ENCODE measurements at places on chromosomes 6 and 20. TPM values are rescaled to one million over a fixed set of nuclear protein-coding genes. Genes with fewer than 3 reads are reported as not detected.
A peak's percentile ranks its signal among the peaks of the same experiment; 100 is the strongest.

- DNase-seq, result no peak
- H3K27me3 ChIP-seq, result peaks cover 14% of the 10 kb centered on the region
- no peaks in the 10 kb centered on the region for H3K36me3 ChIP-seq
- H3K27ac ChIP-seq, result no peak overlapping the region
- no peak overlapping the region for H3K4me3 ChIP-seq
These were observed 44.7 kb downstream of the SOBP start for GRCh38 chr6:107534571-107535141.

DNA sequence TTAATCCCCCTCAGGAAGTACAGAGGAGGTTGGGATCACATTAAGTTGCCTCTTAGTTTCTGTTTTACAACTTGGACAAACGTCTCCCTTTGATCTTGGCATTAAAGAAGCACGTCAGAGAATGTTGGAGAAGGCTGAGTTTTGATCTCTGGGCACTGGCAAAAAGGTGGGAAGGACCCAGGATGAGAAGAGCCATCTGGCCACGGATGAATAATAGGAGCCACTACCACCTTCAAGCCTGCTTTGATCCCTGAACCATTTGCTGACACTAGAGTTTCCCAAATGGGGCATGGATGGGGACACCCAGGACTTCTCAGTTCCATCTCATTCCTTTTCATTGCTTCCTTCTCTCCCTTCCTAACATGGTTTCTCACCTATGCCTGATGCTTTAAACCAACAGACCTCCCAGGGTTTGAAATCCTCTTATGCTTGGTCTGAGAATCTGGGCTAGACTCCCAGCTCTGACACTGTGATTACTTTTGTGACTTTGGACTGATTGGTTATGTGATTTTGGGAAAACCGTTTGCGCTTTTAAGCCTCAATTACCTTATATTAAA lies 5.8 kb downstream of the TM9SF4 start:
- H3K27ac ChIP-seq, result peak overlapping the region; percentile 57
- H3K4me1 ChIP-seq, result peaks cover 39% of the 10 kb centered on the region
- no peaks in the 10 kb centered on the region for H3K27me3 ChIP-seq
- no peak for DNase-seq
- no peak overlapping the region for H3K4me3 ChIP-seq
- peaks cover 3% of the 10 kb centered on the region for H3K36me3 ChIP-seq

DNA sequence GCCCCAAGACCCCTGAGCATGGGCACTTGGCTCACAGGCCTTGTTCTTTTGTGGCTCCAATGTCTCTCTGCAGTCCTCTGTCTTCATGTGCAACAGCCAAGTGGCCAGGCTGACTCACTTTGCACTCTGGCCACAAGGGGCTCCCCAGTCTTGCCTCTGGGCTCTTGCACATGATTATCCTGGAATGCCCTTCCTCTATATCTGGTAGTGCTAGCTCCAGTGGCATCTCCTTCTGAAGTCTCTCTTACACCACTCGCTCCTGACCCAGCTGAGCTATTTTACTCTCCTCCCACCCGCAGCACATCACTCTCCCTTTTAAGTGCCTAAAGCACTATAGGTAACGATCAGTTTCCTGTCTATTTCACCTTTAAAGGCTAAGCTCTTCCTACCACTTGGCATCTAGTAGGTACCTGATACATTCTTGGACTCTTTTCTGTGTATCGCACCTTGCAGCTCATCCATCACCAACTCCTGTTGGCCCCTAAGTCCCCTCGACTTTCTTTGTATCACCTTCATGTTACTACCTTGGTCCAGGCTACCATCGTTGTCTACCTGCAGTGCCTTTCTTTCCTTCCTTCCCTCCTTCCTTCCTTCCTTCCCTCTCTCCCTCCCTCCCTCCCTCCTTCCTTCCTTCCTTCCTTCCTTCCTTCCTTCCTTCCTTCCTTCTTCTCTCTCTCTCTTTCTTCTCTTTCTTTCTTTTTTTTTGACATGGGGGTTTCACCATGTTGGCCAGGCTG lies 211.9 kb upstream of the RNF24 start:
- no peak for DNase-seq
- H3K36me3 ChIP-seq, result peaks cover 5% of the 10 kb centered on the region

DNA sequence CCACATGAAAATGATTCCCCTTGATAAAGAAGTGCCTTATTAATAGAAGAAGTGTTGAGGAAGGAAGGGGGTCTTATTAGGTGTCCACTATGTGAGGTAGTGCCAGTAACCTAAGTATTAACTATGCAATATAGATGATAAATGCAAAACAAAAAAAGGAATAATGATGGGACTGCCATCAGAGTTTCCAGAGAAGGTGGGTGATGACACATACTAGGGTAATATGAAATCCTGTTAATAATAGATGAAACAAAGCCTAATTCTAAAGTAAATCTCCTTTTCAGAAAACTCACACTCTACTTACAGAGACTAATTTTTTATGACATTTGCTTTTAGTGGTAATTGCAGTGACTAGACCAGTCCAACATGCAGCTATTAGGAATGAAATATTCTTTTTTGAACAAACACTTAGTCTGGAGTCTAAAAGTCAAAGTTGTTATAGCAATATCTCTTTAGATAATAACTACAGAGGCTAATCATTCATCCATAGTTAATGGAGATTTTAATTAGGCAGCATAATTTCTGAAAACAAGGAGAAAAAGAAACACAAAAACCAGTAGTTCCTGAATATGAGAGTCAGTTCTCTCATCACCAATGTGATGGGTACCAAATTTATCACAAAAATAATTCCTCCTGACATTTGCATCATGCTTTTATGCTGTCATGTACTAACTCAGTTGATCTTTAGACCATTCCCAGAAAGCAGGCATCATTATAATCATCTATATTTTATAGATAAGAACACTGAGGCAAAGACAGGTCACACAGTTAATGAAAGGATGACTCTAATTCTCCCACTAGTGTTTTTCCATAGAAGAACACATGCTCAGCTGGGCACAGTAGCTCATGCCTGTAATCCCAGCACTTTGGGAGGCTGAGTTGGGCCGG lies 208.8 kb upstream of the ARG1 start:
- H3K4me1 ChIP-seq, result peaks cover 7% of the 10 kb centered on the region
- no peak overlapping the region for H3K27ac ChIP-seq
- DNase-seq, result no peak
- peaks cover 2% of the 10 kb centered on the region for H3K36me3 ChIP-seq
- H3K4me3 ChIP-seq, result no peak overlapping the region
- no peaks in the 10 kb centered on the region for H3K27me3 ChIP-seq

DNA sequence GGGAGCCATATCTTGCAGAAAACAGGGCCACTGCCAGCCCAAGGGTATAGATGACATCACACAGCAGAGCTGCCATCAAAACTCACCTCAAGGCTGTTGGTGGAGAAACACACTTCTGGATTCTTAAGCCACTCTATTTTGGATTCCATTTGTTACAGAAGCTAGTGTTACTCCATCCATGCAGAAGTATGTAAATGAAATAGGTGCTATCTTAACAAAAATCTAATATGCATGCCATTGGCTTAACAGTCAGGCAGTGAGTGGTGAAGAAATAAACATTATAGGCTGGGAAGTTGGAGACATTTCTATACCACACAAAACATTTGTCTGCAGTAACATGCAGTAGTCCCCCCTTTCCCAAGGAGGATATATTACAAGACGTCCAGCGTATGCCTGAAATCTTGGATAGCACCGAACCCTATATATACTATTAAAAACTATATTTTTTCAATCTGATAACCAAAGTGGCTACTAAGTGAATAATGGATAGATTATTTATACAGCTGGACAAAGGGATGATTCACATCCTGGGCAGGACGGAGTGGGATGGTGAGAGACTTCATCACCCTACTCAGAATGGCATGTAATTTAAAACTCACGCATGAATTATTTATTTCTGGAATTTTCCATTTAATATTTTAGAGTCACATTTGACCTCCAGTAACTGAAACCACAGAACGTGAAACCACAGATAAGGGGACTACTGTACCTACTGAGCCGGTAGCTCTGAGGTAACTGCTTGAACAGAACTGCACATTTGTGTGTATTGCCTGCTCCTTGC lies 160.0 kb upstream of the PLN start:
- H3K27ac ChIP-seq, result no peak overlapping the region
- H3K36me3 ChIP-seq, result no peaks in the 10 kb centered on the region
- DNase-seq, result no peak

GRCh38 chr20:38134427-38135270 lies 30.4 kb downstream of the TGM2 start:
- DNase-seq, result no peak
- H3K4me1 ChIP-seq, result peaks cover 6% of the 10 kb centered on the region
- H3K27ac ChIP-seq, result no peak overlapping the region
- H3K36me3 ChIP-seq, result no peaks in the 10 kb centered on the region
- H3K4me3 ChIP-seq, result no peak overlapping the region
- peaks cover 15% of the 10 kb centered on the region for H3K27me3 ChIP-seq

GRCh38 chr20:62359043-62359490 lies 8.0 kb downstream of the LAMA5 start:
- DNase-seq, result peak; percentile 4
- H3K27me3 ChIP-seq, result peaks cover 8% of the 10 kb centered on the region
- H3K4me1 ChIP-seq, result no peaks in the 10 kb centered on the region
- no peak overlapping the region for H3K27ac ChIP-seq

GRCh38 chr20:407953-408842 lies at the start of gene RBCK1:
Gene RBCK1, plus strand, starts transcription at chr20:408299. Its CDS starts 459 bp downstream, at chr20:408758.
- peak; percentile 76 for DNase-seq
- H3K27me3 ChIP-seq, result no peaks in the 10 kb centered on the region
- no peaks in the 10 kb centered on the region for H3K36me3 ChIP-seq
- peaks cover 38% of the 10 kb centered on the region for H3K4me1 ChIP-seq
- peak within 1 kb of the TSS; percentile 94 for H3K27ac ChIP-seq
- peak within 1 kb of the TSS; percentile 98 for H3K4me3 ChIP-seq

GRCh38 chr6:14322841-14323240 lies 205.3 kb downstream of the CD83 start:
- peaks cover 4% of the 10 kb centered on the region for H3K4me1 ChIP-seq
- no peak overlapping the region for H3K27ac ChIP-seq
- H3K4me3 ChIP-seq, result no peak overlapping the region
- DNase-seq, result no peak
- peaks cover 6% of the 10 kb centered on the region for H3K36me3 ChIP-seq

GRCh38 chr20:63369724-63370617 lies 8.8 kb upstream of the CHRNA4 start:
- H3K27me3 ChIP-seq, result peaks cover 19% of the 10 kb centered on the region
- no peak for DNase-seq
- H3K4me1 ChIP-seq, result no peaks in the 10 kb centered on the region
- no peak overlapping the region for H3K4me3 ChIP-seq
- no peak overlapping the region for H3K27ac ChIP-seq

DNA sequence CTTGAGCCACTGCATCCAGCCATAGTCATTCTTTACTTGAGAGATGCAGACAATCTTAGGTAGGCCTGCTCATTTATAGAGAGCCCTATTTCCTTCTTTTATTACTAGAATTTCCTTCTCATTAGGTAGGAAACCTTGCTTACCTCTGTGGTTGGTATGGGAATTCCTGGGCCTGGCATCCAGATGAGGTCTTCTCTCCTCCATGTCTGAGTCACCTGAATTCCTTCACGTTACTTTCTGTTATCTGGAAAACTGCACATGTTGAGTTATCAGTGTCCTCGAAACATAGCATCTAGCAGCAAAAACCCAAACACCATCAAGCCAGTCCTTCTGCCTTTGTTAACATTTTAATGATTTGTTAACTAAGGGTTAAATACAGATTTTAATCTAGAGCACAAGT lies 2.2 kb downstream of the ZNFX1 start:
- H3K4me3 ChIP-seq, result peak overlapping the region; percentile 99
- DNase-seq, result no peak
- H3K27me3 ChIP-seq, result no peaks in the 10 kb centered on the region
- peaks cover 20% of the 10 kb centered on the region for H3K36me3 ChIP-seq

DNA sequence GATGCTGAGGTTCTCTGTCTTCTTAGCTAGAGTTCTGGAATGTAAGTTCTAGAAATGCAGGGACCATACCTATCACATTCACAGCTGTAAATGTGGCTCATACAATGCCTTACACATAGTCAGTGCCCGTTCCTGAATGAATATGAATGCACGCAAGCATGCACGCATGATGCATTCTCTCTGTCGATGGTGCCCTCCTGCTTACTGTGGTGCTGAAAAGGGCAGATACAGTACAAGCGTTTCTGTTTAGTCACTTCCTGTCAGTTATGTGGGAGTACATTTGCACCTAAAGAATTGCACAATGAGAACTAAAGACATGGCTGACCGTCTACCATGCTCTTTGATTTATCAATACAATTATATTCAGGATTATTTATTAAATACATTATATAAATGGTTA lies 152.2 kb upstream of the SOX4 start:
- peaks cover 14% of the 10 kb centered on the region for H3K27me3 ChIP-seq
- H3K4me1 ChIP-seq, result peaks cover 7% of the 10 kb centered on the region
- H3K36me3 ChIP-seq, result no peaks in the 10 kb centered on the region

DNA sequence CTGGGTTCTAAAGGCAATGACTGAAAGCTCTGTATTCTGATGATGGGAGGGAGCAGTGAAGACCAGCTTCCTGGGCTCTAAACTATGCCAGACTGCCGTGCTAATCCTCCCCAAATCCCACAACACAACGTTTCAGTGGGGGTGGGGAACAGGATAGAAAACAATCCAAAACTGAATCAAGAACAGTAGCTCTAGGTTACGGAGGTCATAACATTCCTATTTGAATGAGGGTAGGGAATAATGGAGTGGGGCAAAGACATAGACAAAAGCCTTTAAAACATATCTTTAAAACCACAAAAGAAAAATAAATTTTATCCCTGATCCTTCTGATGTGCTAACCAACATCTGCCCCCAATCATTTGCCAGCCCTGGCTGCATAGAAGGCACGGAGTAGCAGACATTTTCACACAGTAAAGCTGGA lies 7.8 kb downstream of the USP49 start:
- no peak for DNase-seq
- H3K36me3 ChIP-seq, result no peaks in the 10 kb centered on the region
- H3K27me3 ChIP-seq, result no peaks in the 10 kb centered on the region
- no peak overlapping the region for H3K27ac ChIP-seq
- H3K4me3 ChIP-seq, result no peak overlapping the region

GRCh38 chr20:63087872-63088680 lies 81.3 kb upstream of the BHLHE23 start:
- H3K4me3 ChIP-seq, result no peak overlapping the region
- H3K4me1 ChIP-seq, result no peaks in the 10 kb centered on the region
- no peak overlapping the region for H3K27ac ChIP-seq
- DNase-seq, result peak; percentile 6
- H3K36me3 ChIP-seq, result no peaks in the 10 kb centered on the region
- peaks cover 48% of the 10 kb centered on the region for H3K27me3 ChIP-seq

GRCh38 chr20:56628873-56629463 lies at the start of gene TFAP2C:
Gene TFAP2C, plus strand, starts transcription at chr20:56629306. Its CDS starts 239 bp downstream, at chr20:56629545.
- no peaks in the 10 kb centered on the region for H3K36me3 ChIP-seq
- H3K27ac ChIP-seq, result no peak within 1 kb of the TSS
- peak within 1 kb of the TSS; percentile 76 for H3K4me3 ChIP-seq
- peaks cover 55% of the 10 kb centered on the region for H3K27me3 ChIP-seq
- no peak for DNase-seq
- H3K4me1 ChIP-seq, result peaks cover 3% of the 10 kb centered on the region

The SNX21 gene
- total RNA-seq, result 1.9 TPM

The DLK2 gene
- 0.25 TPM for total RNA-seq

The BCAS1 gene
- total RNA-seq, result not detected

The CTAGE9 gene
- not detected for total RNA-seq

The NOX3 gene
- total RNA-seq, result not detected

The SLC35D3 gene
- not detected for total RNA-seq

The C20orf204 gene
- total RNA-seq, result 7.8 TPM

Measured in T-helper 17 cell (primary cell).